Stimulated activated CD4-positive, alpha-beta T cell treated with anti-CD3 and anti-CD28 coated beads, Interleukin-15, amount 100 ng/mL, for 24 hours (primary cell): ENCODE measurements at places on chromosomes 11 and 22.
A peak's percentile ranks its signal among the peaks of the same experiment; 100 is the strongest.

DNA sequence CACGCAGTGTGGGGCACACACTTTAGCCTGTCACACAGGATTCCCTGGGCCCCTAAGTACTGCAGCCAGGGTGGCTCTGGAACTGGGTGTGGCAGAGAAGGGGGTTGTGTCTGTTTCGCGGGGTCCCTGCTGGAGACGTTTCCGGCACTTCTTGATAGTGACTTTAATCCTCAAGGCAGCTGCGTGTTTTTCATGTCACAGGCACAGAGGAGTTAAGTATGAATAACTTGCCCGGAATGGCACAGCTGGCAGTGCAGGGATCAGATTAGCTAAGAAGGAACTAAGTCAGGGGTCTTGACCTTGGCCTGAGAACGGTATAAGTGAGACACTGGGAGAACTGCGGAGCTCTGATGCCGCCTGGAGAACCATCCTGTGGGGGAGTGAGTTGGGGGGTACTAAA lies 7.5 kb upstream of the KRTAP5-7 start:
- no peak for DNase-seq

- DNase-seq: no peak
These were observed 158.8 kb downstream of the CTTN start for GRCh38 chr11:70556884-70557741.

- DNase-seq: no peak
These were observed 144.6 kb downstream of the CCDC81 start for GRCh38 chr11:86519064-86519911.

GRCh38 chr11:125102510-125102909 lies 8.9 kb downstream of the TMEM218 start:
- no peak for DNase-seq

- peak; percentile 76 for DNase-seq
These were observed 90.5 kb downstream of the UBASH3B start for GRCh38 chr11:122746050-122746478.

DNA sequence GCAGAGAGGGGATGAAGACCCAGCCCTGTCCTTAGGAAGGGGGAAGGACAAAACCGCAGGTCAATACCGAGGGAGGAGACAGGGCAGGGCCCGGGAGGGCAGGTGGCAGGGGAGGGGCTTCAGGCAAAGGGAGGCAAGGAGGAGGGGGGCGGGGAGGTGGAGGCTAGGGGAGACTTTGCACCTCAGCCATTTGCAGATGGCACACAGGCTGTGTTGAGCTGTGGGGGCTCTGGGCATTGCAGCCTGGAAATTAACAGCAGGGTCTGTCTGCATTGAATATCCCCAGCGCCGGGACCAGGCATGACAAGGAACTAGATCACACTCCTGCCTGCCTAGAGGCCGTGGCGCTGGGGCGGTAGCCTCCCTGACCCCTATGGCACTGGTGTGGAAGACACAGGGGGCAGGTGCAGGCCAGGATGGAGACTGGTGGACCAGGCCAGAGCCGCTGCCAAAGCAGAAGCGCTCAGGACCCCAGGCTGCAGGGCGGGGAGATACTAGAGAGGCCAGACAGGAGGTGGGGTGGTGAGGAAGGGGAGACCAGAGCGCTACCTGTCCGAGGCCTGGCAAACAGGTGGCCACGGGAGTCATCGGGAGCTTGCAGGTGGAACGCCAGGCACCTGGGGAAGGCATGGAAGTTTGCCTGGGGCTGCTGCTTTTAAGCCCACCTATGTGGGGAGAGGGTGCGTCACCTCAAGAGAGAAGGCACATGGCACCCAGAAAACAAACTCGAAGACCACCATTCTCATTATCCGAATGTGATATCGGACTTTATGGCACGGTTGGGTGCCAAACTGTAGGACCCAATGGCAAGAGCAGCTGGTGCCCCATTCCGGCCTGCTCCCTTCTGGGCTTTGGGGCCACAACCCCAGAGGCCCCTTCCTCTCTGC lies 11.5 kb downstream of the CBX6 start:
- DNase-seq: peak; percentile 48
